ENCODE measurements at places on chromosomes 1 and 21. TPM values are rescaled to one million over a fixed set of nuclear protein-coding genes. Genes with fewer than 3 reads are reported as not detected.

MEGF6 gene
- total RNA-seq, result 1.2 TPM

PRAMEF5 gene
- not detected for total RNA-seq

PKP1 gene
- under 0.01 TPM for total RNA-seq

PPFIA4 gene
- total RNA-seq, result 0.89 TPM

CFHR5 gene
- total RNA-seq, result not detected

CDA gene
- total RNA-seq, result 4.2 TPM

All from bronchus fibroblast of lung (primary cell).